ENCODE measurements at places on chromosomes 1 and 21. TPM values are rescaled to one million over a fixed set of nuclear protein-coding genes. Genes with fewer than 3 reads are reported as not detected.

HORMAD1 gene
- not detected for total RNA-seq

RGS13 gene
- 0.30 TPM for total RNA-seq

FTCD gene
- 0.17 TPM for total RNA-seq

TOE1 gene
- total RNA-seq: 44.5 TPM

FCRL6 gene
- 0.52 TPM for total RNA-seq

LRRC71 gene
- total RNA-seq: not detected

DDX20 gene
- 27.2 TPM for total RNA-seq

FAM72C gene
- total RNA-seq: not detected

CNKSR1 gene
- total RNA-seq: 3.6 TPM

IQCC gene
- 2.4 TPM for total RNA-seq

DONSON gene
- total RNA-seq: 11.9 TPM

RCC1 gene
- 9.9 TPM for total RNA-seq

OR6K3 gene
- total RNA-seq: not detected

CYP4Z1 gene
- not detected for total RNA-seq

BCAR3 gene
- total RNA-seq: 0.47 TPM

ACTL8 gene
- not detected for total RNA-seq

PTPN22 gene
- 30.2 TPM for total RNA-seq

C1orf185 gene
- total RNA-seq: not detected

SFT2D2 gene
- 47.0 TPM for total RNA-seq

CYP4A22 gene
- not detected for total RNA-seq

OR2AK2 gene
- 0.70 TPM for total RNA-seq

TRPM2 gene
- total RNA-seq: 2.9 TPM

ESRRG gene
- not detected for total RNA-seq

KPRP gene
- not detected for total RNA-seq

RNF207 gene
- 6.8 TPM for total RNA-seq
